ENCODE measurements at places on chromosomes 1 and 21.

- no peak for DNase-seq
Observed at GRCh38 chr1:246069581-246069980, 437.5 kb downstream of the SMYD3 start.

- DNase-seq = no peak
Observed at GRCh38 chr1:178408871-178409270, 87.9 kb downstream of the CLEC20A start.

- DNase-seq = no peak
Observed at GRCh38 chr1:203629016-203629506, 2.4 kb downstream of the ATP2B4 start.

GRCh38 chr21:21200103-21200938 is 202.1 kb downstream of the NCAM2 start:
- DNase-seq = no peak

DNA sequence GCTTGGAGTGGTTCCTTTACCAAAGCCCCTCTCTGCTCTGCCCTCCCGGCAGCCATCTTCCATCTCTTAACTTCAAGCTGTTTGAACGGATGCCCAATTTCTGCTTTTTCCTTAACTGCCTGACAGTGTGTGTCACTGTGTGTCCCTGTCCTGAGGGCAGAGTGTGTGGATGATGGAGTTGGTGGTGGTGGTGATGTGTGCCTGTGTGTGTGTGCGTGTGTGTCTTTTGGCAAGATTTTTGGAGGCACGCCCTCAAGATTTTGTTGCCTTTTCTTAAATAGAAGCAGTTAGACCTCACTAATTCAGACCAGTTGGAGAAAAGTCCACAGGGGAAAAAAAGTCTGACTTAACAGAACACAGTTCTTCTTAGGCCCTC is 30.3 kb downstream of the SERTAD4 start:
- DNase-seq = no peak

GRCh38 chr1:77382366-77382765 is 100.5 kb downstream of the AK5 start:
- DNase-seq = no peak

DNA sequence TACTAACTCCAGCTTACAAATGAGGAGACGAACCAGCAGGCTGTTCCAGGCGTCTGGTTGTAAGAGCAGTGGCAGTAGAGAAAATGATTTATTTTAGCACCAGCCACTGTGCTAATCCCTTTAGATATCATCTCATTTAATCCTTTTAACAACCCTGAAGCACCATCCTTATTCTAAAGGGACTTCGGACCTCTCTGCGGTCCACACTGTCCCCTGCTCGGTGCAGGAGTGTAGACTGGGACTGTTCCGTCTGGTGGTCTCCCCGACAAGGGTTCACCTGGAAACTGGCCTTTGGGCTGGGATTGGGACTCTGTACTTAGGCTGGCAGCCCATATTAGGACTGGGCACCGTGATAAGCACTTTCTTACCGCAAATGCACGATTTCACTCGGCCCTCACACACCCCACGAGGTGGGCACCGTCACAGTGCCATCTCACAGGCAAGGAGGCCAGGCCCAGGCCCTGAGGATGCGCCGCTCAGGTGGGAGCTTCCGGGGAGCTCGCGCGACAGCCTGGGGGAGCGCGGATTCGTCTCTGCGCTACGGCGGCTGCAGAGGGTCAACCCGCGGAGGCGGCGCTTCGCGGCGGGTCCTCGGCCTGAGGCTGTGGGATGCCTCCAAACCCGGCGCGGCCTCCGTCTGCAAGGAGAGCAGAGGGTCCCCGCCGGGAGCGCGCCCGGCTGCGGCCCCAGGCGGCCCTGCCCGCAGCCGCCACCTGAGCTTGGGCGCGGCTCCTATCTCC is 45.2 kb downstream of the ATP1A1 start:
- DNase-seq = peak; percentile 68

DNA sequence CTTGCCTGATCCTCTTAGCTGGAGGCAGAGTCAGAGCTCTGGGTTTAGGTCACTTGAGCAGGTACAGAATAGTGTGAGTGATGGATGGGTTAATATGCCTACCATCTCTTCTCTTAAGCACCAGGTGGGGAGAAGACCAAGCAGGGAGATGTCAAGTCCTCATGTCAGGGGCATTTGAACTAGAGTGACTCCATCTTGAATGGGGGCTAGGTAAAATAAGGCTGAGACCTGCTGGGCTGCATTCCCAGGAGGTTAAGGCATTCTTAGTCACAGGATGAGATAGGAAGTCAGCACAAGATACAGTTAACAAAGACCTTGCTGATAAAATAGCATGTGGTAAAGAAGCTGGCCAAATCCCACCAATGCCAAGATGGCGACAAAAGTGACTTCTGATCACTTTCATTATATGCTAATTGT is 77.4 kb upstream of the BTG3 start:
- DNase-seq = no peak

GRCh38 chr1:203593723-203594122 is 32.9 kb upstream of the ATP2B4 start:
- DNase-seq = no peak
